ENCODE measurements at places on chromosomes 6 and 20. TPM values are rescaled to one million over a fixed set of nuclear protein-coding genes. Genes with fewer than 3 reads are reported as not detected.

The RIMS4 gene
- total RNA-seq, result 6.6 TPM

The EBF4 gene
- total RNA-seq, result 11.1 TPM

The PHF3 gene
- total RNA-seq, result 44.8 TPM

The NAA20 gene
- total RNA-seq, result 45.3 TPM

Data from posterior vena cava (tissue), 2 donors.